GM12865 (cell line): ENCODE measurements at places on chromosomes 13 and 19.
A peak's percentile ranks its signal among the peaks of the same experiment; 100 is the strongest.

DNA sequence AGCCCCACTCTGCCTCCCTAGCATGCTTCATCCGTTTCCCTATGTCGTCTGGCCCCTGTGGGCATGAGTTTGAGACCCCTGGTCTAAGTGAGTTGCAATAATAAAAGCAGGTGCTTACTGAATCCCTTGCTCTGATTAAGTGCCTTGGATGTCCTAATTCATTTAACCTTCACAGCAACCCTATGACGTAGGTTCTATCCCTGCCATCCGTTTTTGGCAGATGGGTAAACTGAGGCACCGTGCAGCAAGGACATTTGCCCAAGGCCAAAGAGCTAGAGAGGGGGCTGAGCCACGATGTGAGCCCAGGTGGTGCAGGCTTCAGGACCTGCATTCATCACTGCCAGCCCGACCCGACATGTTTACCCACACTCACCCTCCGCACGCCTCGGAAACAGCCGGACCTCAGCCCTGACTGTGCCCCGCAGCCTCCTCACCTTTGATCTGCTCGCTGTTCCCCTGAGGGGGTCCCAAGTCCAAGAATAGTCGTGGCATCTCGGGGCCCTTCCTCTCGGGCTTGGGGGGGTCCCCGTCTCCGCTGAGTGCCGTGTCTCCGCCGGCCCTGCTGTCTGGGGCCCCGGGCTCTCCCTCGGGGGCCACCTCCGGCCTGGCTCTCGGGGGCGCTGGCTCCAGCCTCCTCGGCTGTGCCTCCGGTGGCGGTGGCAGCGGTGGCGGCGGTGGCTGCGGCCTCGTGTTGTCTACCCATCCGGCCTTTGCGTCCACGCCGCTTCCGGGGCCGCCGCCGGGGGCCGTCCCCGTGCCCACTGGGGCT, 14.5 kb downstream of the LMTK3 start:
- no peak for DNase-seq

- no peak for DNase-seq
These were observed 43.6 kb downstream of the ARHGAP35 start for GRCh38 chr19:46904114-46905060.

DNA sequence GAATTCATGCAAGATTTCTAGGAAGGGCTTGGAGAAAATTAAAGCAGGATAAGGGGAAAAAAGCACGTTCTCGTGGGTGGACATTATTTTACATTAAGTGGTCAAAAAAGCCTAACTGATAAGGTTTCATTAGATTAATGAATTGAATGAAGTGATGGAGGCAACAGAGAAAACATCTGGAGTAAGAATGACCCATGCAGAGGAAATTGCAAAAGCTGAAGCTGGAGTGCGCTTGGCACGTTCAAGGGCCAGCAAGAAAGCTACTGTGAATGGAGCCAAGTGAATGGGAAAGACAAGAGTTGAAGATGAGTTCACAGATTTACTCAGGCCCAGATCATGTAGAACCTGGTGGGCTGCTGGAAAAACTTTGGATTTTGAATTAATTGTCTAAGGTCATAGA, 777.9 kb downstream of the DACH1 start:
- no peak for DNase-seq

- DNase-seq, result no peak
These were observed 239.5 kb downstream of the EFNB2 start for GRCh38 chr13:106295971-106296370.

DNA sequence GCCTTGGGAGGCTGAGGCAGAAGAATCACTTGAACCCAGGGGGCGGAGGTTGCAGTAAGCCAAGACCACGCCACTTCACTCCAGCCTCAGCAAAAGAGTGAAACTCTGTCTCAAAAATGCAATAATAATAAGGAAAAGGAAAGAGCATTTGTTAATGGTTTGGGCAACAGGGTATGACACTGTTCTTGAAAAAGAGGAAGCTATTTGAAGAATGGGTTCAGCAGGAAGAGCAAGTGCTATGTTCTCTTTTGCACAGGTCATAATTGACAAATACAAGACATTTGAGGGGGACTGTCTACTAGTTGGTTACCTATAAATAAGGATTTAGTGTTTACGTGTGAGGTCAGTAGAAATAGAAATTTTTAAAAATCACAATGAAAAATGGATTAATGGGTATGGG, 218.3 kb downstream of the DCT start:
- no peak for DNase-seq

- no peak for DNase-seq
These were observed 184.9 kb downstream of the PTPRS start for GRCh38 chr19:5155586-5156210.

DNA sequence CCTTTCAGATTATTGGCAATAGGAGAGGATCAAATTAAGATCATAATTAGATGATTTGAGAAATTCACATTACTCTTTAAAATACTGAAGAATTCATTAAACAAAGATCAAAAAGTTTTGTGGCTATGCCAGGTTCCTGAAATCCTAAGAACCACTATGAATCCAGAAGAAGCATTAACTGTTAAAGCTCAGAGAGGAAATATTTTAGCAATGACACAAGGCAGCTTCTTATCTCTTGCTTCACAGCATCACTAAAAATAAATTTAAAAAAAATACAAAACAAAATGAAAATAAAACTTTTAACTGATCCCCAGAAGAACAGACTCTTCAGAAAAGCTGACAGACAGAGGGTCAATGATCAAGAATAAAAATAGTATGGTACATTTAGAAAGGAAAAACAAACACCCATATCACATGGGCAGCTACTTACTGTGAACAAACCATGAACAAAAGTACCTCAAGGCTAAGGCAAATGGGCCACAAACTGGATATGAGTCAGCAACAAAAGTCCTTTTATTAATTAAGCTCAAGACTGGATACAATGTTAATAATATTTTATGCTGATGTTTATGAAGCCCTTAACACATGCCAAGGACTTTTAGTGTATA, 19.6 kb downstream of the RNF6 start:
- no peak for DNase-seq

DNA sequence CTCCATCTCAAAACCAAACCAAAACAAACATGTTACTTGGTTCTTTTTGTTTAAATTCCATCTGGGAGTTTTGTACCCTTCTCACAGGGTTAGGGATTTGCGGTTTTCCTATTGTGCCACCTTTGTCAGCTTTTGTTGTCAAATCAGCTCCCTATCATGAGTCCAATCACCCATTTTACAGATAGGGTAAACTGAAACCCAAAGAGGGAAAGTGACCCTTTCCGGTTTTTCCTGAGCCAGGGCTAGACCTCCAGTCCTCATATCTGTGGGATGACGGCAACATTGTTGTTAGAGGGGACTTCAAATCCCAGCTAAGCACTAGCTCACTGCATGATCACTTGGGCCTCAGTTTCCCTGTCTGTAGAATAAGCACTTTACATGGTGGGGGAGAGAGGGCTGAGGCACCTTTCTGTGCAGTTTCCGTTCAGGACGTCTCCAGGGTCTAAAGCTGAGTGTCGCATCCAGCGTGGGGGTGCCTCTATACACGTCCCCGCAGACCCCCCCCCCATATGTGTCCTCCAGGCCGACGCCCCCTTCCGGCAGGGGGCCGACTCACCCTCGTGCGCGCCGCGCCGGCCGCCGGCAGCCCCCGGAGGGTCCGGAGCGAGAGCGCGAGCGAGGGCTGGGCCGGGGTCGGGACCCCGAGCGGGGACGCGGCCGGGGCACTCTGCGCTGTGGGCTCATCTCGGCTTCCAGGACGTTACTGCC, 3.9 kb downstream of the CCDC194 start:
- DNase-seq, result no peak

- no peak for DNase-seq
These were observed 4.0 kb upstream of the DPF1 start for GRCh38 chr19:38228005-38228377.

- no peak for DNase-seq
These were observed 3.1 kb downstream of the ACTL9 start for GRCh38 chr19:8695501-8695900.

DNA sequence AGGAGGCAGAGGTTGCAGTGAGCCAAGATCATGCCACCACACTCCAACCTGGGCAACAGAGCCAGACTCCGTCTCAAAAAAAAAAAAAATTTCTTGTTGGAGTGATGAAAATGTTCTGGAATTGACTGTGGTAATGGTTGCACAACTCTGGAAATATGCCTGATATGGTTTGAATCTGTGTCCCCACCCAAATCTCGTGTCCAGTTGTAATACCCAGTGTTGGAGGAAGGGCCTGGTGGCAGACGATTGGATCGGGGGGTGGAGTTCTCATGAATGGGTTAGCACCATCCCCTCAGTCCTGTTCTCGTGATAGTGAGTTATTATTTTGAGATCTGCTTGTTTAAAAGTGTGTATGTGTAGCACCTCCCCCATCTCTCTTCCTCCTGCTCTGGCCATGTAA, 41.1 kb upstream of the MAP3K10 start:
- no peak for DNase-seq

- no peak for DNase-seq
These were observed 12.7 kb downstream of the ARHGAP45 start for GRCh38 chr19:1079566-1080111.

- DNase-seq, result no peak
These were observed 5.5 kb downstream of the SACS start for GRCh38 chr13:23427881-23428528.

GRCh38 chr13:20942938-20943559, 40.5 kb upstream of the XPO4 start:
- no peak for DNase-seq

GRCh38 chr19:29781386-29782259, 30.2 kb upstream of the CCNE1 start:
- no peak for DNase-seq

DNA sequence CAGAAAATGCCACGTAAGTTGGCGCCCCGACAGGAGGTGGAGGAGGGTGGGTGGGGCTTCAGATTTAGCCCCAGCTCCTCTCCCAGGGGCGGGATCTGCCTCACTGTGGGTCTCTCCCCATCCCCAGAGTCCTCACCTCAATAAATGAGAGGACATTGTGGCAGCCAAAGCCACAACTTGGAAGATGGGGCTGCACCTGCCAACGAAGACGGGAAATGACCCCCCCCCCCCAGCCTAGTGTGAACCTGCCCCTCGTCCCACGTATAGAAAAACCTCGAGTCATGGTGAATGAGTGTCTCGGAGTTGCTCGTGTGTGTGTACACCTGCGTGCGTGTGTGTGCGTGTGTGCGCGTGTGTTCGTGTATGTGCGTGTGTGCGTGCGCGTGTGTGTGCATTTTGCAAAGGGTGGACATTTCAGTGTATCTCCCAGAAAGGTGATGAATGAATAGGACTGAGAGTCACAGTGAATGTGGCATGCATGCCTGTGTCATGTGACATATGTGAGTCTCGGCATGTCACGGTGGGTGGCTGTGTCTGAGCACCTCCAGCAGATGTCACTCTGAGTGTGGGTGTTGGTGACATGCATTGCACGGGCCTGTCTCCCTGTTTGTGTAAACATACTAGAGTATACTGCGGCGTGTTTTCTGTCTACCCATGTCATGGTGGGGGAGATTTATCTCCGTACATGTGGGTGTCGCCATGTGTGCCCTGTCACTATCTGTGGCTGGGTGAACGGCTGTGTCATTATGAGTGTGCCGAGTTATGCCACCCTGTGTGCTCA, 1.5 kb upstream of the TRAPPC5 start:
- DNase-seq, result peak; percentile 89

- no peak for DNase-seq
These were observed 101.0 kb downstream of the PAN3 start for GRCh38 chr13:28239374-28239773.

DNA sequence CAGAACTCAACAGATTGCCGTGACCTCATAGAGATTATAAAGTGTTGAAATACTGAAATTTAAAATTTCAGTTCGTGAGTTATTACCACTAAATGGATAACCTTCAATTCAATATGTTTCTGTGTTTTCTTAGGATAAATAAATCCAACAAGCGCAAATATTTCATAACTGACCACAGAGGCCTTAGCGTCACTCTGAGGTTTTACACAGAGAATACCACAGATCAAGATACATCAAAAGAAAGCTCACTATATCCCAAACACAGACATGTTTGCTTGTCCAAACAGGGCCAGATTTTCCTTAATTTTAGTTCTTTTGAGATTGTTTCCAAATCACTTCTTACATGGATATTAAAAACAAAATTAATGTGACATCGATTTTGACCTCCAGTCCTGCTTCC, 235.8 kb downstream of the EFNB2 start:
- no peak for DNase-seq

DNA sequence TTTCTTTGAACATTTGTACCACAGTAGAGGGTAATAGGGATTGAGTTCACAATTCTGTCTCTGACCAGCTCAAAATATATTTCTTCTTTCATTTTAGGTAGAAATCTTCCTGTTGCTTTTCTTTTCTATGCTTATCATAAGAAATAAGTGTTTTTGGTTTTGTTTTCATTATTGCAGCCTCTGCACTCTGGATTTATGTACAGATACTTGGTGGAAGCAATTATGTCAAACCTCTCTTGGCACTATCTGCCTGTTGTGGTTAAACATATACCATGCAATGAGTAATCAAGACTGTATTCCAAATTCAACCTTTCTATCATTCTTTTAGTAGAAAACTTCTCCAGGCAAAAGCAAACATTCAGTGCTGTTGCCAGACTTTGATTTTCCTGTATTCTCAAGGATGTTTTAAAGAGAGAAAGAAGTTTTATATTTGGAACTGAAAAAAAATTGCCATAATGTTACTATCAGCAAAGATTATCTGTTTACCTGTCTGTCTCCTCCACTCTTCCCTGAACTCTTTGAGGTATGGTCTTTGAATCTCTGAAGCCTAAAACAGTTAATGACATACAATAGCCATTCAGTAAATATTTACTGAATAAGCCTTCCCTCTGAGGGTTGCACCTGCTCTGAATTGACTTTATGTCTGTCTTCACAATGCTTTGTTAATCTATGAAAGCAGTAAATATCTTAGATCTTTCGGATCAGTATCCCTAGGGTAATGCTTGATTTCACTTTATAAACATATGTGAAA, 612.5 kb upstream of the PRR20A start:
- no peak for DNase-seq

DNA sequence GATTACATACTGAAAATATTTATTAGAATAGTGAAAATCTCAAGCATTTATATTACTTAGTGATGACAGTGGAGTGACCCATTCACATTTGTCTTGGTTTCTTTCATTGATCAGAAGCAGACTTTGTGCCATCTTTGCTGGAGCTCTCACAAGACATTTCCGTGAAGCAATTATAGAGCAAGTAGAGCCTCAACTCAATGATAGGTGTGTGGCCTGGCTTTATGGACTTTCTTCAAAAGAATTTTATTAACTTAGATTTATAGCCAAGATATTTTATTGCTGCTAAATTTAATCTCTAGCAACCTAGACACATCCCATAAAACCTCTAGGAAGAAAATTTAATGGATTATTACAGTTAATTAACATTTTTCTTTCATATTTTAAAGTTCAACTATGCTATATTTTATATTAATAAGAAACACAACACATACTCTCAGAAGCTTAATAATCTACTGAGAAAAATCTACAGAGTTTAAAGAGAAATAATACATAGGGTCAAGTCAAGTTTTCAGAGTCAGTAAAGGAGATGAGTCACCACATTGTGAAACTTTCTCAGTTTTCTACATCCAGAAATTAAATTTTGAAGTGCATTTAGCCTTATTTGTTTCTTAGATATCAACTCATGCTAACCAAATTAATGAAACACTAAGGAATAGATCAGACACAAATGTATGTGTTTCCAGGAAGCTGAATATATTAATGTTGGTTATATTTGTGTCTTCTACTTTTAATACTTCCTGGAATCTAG, 160.5 kb downstream of the LACC1 start:
- DNase-seq, result no peak

- DNase-seq, result no peak
These were observed 404.2 kb downstream of the KCNRG start for GRCh38 chr13:50419331-50419865.

- no peak for DNase-seq
These were observed 26.4 kb downstream of the BORA start for GRCh38 chr13:72754111-72754510.
